ENCODE measurements at places on chromosomes 5 and 9. TPM values are rescaled to one million over a fixed set of nuclear protein-coding genes. Genes with fewer than 3 reads are reported as not detected.

MYMK gene
- not detected for total RNA-seq

ANKRD31 gene
- total RNA-seq: not detected

ANGPTL2 gene
- total RNA-seq: 17.8 TPM

GAPT gene
- total RNA-seq: not detected

TMEM8B gene
- total RNA-seq: 0.35 TPM

ELOVL7 gene
- not detected for total RNA-seq

PCDHB9 gene
- 0.04 TPM for total RNA-seq

PLPP7 gene
- total RNA-seq: 1.5 TPM

KCNIP1 gene
- total RNA-seq: not detected

DMRT2 gene
- total RNA-seq: not detected

ARHGEF37 gene
- total RNA-seq: 9.2 TPM

ADAMTS6 gene
- 117 TPM for total RNA-seq

ROR2 gene
- not detected for total RNA-seq
